ENCODE measurements at places on chromosomes 16 and 17. TPM values are rescaled to one million over a fixed set of nuclear protein-coding genes. Genes with fewer than 3 reads are reported as not detected.

DNA sequence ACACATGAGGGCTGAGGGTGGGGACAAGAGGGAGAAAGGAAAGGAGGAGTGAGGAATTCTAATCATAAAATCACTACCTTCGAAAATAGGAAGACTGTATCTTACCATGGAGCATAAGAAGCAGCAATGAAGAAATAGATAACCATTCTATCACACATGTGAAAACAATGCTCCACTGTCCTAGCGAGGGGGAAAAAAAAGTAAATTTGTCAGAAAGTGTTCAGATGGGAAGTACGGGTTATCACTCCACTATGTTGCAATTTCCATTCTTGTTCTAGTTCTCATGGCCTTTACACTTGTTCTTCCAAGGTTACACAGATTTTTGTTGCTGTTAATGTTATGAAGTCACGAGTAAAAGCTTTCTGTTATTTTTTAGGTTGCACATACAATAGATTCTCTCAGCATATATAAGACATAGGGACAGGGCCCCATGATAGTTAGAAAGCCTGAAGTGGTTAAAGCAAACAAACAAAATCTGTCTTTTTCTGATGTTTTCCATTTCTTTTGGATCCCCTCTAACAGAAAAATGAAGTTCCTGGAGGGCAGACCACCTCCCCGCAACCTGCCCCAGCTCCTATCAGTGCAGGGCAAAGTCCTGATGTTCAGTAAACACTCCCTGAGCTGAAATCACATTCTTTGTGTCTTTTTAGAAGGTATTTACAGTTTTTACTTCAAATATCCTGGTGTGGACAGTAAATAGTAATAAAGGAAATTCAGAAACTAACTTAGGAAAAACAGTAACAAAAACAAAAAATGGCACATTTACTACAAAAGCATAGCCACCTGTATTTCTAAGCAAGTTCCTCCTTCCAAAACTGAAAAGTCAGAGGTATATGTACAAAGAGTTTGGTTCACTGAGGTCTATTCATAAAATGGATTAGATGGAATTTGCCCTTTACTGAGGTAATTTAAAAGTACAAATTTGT, 13.7 kb downstream of the MMD start:
- no peak for DNase-seq
- no peak overlapping the region for H3K27ac ChIP-seq
- H3K36me3 ChIP-seq, result peaks cover 46% of the 10 kb centered on the region
- no peaks in the 10 kb centered on the region for H3K27me3 ChIP-seq
- no peak overlapping the region for H3K4me3 ChIP-seq

GRCh38 chr17:36153895-36154610, 22.4 kb downstream of the TBC1D3B start:
- H3K4me1 ChIP-seq, result peaks cover 13% of the 10 kb centered on the region
- H3K27me3 ChIP-seq, result no peaks in the 10 kb centered on the region
- no peak overlapping the region for H3K4me3 ChIP-seq

- no peak for DNase-seq
- H3K4me1 ChIP-seq, result no peaks in the 10 kb centered on the region
- H3K27ac ChIP-seq, result no peak overlapping the region
- no peaks in the 10 kb centered on the region for H3K27me3 ChIP-seq
Observed at GRCh38 chr16:1169285-1170075, 16.6 kb downstream of the CACNA1H start.

- no peaks in the 10 kb centered on the region for H3K4me1 ChIP-seq
- DNase-seq, result no peak
- H3K27me3 ChIP-seq, result no peaks in the 10 kb centered on the region
- H3K36me3 ChIP-seq, result no peaks in the 10 kb centered on the region
Observed at GRCh38 chr17:52110923-52111581, 47.5 kb downstream of the CA10 start.

DNA sequence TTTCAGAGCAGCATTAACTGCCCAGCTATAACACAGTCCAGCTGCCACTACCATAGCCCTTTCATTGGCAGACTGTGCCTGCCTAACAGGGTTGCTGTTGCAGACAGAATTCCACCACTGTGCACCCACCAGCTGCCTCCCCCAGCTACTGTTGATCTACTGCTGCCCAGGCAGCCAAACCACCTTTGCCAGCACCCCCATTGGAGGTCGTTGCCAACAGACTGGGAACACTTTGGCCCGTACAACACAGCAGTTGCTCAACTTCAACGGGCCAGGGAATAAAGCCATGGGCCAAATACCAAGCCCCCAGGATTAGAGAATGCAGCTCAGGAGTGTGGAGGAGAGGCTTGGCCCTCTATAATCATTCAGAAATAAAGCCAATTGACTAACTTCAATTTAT, 473.6 kb downstream of the CDH11 start:
- H3K4me1 ChIP-seq, result no peaks in the 10 kb centered on the region
- no peaks in the 10 kb centered on the region for H3K27me3 ChIP-seq
- no peak overlapping the region for H3K27ac ChIP-seq

- H3K4me1 ChIP-seq, result no peaks in the 10 kb centered on the region
- no peaks in the 10 kb centered on the region for H3K27me3 ChIP-seq
- H3K4me3 ChIP-seq, result no peak overlapping the region
- H3K36me3 ChIP-seq, result no peaks in the 10 kb centered on the region
Observed at GRCh38 chr16:15552507-15552906, 90.4 kb downstream of the MARF1 start.

DNA sequence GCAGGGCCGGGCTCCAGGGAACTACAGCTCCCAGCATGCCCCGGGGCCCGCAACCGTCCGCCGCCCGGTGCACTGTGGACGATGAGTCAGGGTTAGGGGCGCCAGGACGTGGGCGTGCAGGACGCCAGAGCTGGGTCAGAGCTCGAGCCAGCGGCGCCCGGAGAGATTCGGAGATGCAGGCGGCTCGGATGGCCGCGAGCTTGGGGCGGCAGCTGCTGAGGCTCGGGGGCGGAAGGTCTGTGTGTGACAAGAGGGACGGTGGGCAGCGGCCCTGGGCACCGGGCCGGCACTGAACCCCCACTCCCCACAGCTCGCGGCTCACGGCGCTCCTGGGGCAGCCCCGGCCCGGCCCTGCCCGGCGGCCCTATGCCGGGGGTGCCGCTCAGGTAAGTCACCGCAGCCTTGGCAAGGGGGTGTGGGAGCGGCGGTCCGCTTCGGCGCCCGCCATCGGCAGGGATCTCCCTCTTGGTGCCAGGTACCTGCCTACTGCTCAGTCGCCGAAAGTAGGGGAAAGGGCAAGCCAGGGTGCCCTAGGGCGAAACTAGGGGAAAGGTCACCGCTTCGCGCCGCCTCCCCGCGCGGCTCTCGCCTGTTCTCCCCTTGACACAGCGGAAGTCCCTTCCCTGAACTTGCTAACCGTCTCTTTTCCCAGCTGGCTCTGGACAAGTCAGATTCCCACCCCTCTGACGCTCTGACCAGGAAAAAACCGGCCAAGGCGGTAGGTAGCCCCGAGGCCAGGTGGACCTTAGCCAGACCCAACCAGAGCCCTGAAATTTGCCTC, at the start of the genes ACADVL and DLG4:
Gene ACADVL (plus strand): TSS at position 127 of the 781 bp plus-strand sequence. CDS start 47 bp downstream, at position 174.
Gene DLG4 (minus strand): TSS at position 25 of the 781 bp plus-strand sequence.
- H3K4me1 ChIP-seq, result peaks cover 12% of the 10 kb centered on the region
- H3K36me3 ChIP-seq, result peaks cover 11% of the 10 kb centered on the region
- peak within 1 kb of the TSS; percentile 81 for H3K4me3 ChIP-seq
- peak within 1 kb of the TSS; percentile 92 for H3K27ac ChIP-seq
- no peaks in the 10 kb centered on the region for H3K27me3 ChIP-seq

DNA sequence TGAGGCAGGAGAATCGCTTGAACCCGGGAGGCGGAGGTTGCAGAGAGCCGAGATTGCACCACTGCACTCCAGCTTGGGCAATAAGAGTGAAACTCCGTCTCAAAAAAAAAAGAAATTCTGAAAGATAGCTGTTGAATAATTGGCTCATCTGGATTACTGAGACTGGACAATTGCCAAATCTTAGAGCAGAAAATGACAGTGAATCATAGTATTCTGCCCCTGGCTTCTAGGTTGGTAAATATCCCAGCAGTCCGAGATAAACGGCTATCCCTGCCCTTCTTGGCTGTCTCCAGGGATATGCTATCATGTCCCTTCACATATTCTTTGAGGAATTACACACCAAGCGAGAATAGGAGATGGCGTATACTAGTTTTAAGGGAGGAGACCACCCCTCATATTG, 35.5 kb upstream of the METTL16 start:
- no peak overlapping the region for H3K27ac ChIP-seq
- H3K4me1 ChIP-seq, result peaks cover 6% of the 10 kb centered on the region
- no peaks in the 10 kb centered on the region for H3K27me3 ChIP-seq
- no peak overlapping the region for H3K4me3 ChIP-seq
- no peaks in the 10 kb centered on the region for H3K36me3 ChIP-seq
- DNase-seq, result no peak

- H3K4me1 ChIP-seq, result no peaks in the 10 kb centered on the region
- no peak for DNase-seq
- no peak overlapping the region for H3K27ac ChIP-seq
- no peak overlapping the region for H3K4me3 ChIP-seq
- no peaks in the 10 kb centered on the region for H3K36me3 ChIP-seq
Observed at GRCh38 chr16:8026450-8026849, 563.9 kb downstream of the TMEM114 start.

- no peak overlapping the region for H3K27ac ChIP-seq
- H3K36me3 ChIP-seq, result no peaks in the 10 kb centered on the region
- H3K4me1 ChIP-seq, result peaks cover 23% of the 10 kb centered on the region
- H3K4me3 ChIP-seq, result no peak overlapping the region
- DNase-seq, result no peak
Observed at GRCh38 chr17:65171752-65172151, 34.6 kb downstream of the RGS9 start.

DNA sequence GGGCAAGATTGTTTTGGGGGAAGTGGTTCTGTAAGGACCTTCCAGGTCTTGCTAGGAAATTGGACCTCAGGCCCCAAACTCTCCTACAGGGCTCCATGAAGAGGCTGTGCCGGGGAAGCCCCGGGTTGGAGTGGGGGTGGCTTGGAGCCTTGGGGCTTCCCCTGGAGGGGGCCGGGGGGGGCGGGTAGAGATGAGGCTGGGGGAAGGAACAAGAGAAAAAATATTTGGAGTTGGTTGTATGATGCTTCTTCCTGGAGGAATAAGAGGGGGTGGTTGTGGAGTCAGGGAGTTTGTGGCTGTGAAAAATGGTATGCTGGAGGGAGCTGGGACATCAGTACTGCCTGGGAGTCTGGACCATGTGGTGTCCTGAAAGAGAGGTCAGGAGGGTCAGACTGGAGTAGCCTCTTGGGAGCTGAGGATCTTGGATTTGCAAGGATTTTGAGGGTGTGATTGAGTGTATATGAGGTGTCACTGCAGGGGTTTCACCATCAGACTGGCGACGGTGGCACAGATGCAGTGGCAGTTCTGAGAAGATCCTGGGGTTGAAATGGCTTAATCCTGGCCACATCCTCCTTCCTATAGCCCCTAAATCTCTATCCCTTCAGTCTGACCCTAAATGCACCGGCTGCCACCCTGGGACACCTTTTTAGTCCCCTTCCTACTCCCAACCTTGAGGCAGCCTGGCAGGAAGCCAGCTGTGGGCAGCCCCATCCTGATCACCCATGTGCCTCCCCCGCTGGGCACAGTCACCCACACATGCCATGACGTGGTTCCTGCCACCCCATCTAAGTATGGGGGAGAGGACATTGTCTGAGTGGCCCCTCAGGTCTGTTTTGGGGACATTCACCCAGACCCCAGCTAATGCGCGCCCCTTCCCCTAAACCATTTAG, 10.9 kb downstream of the RARA start:
- H3K4me1 ChIP-seq, result peaks cover 55% of the 10 kb centered on the region
- no peak for DNase-seq
- no peaks in the 10 kb centered on the region for H3K27me3 ChIP-seq
- H3K27ac ChIP-seq, result peak overlapping the region; percentile 96

DNA sequence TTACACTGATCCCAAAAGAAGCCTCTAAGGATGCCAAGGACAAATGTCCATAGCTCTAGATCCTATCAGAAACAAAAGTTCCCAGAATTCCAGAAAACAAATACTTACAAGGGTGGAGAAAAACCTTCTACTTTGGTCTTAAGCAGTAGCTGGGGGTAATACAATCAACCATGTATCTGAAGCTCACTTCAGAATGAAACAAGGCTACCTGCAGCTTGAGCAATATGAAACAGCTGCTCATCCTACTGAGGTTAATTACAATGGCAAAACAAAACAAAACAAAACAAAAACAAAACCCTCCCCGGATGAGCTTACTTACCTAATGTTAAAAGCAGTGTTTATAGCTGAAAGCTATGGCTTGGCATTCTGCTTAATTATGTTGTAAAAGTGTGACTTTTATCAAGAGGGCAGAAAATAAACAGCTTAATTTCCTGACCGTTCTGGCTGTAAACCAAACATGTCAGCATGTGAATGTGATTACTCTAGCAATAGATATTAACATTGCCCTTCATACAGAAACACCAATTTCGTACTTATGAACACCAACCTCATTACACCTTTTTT, 10.5 kb downstream of the PDZD9 start:
- H3K27me3 ChIP-seq, result no peaks in the 10 kb centered on the region
- H3K4me3 ChIP-seq, result no peak overlapping the region
- H3K27ac ChIP-seq, result no peak overlapping the region
- H3K36me3 ChIP-seq, result peaks cover 6% of the 10 kb centered on the region

DNA sequence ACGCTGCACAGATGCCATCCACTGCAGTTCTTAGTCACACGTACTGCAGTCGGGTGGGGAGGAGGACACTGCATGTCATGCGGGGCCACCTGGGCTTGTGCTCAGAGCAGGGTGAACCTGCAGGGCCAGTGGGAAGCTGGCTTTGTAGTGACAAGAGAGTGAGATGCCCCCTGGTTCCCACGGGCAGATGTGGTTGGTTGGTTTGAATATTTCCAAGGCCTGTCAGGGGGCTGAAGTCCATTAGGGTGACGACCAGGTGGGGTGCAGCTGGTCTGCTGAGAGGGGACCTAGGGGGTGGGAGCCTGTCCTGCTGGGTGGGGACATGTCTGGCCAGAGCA, 14.3 kb downstream of the ZNF213 start:
- H3K27ac ChIP-seq, result no peak overlapping the region
- no peaks in the 10 kb centered on the region for H3K36me3 ChIP-seq
- DNase-seq, result no peak
- peaks cover 3% of the 10 kb centered on the region for H3K4me1 ChIP-seq
- peak overlapping the region; percentile 94 for H3K4me3 ChIP-seq

GRCh38 chr16:63289834-63290460, 1253.7 kb upstream of the CDH8 start:
- no peak for DNase-seq
- no peak overlapping the region for H3K27ac ChIP-seq
- no peaks in the 10 kb centered on the region for H3K27me3 ChIP-seq
- H3K4me3 ChIP-seq, result no peak overlapping the region

DNA sequence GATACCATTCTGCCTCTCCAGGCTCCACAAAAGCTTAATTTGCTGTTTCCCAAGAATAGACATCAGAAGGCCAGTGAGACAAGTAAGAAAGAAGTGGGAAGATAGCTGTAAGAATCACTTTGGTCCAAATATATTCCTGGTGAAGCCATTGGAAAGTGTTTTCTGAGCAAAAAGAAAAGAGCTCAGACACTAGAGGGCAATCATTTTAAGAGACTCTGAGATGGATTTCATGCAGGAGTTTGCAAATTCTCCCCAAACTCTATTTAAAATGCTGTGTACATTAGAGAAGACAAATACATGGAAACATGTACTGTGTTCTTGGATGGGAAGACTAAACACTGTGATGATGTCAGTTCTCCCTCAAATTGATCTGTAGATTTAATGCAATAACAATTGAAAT, 8.0 kb upstream of the SLC6A2 start:
- H3K27me3 ChIP-seq, result no peaks in the 10 kb centered on the region
- no peak for DNase-seq
- no peak overlapping the region for H3K27ac ChIP-seq

Gene NXPH3
- polyA plus RNA-seq, result 0.09 TPM

Gene SMPD3
- 1.6 TPM for polyA plus RNA-seq

Gene PLLP
- 0.73 TPM for polyA plus RNA-seq

Gene PAQR4
- 1.8 TPM for polyA plus RNA-seq

Gene SLC6A2
- not detected for polyA plus RNA-seq

Gene SYT17
- 6.0 TPM for polyA plus RNA-seq

Gene CDT1
- 41.3 TPM for polyA plus RNA-seq

Gene CD300E
- polyA plus RNA-seq, result not detected

Data from GM12878 (cell line).